Anterior cingulate cortex (tissue), 58 donors: ENCODE measurements at places on chromosomes 6 and 20.

- DNase-seq, result no peak
Measured at GRCh38 chr6:110527516-110527915, 51.1 kb upstream of the SLC22A16 start.

DNA sequence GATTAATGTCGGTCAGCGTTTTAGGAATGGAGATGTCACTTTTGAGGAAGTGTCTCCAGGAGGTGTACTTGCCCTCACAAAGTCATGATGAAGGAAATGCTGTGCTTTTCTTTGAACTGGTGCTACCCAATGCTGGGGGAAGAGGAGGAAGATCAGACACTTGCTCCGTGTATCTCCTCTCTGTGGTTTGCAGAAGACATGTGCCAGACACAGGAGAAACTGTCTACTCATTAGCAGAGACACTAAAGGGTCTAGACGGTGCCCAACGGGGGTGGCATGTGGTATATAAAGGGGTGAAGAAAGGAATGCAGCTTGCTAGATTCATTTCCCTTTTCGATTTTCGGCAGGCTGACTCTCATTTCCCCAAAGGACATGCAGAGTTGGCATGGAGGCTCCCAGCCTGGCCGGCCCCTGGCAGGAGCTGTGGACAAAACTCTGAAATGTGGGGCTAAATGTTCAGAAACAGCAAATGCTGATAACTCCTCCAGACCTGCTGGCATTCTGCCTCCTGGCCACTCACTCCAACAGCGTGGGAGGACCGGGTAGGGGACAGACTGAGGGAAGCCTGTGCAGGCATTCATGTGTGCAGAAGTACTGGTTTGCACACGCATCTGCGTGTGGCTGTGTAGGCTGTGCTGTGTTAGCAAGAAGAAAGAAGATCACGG, 59.6 kb upstream of the QKI start:
- peak; percentile 68 for DNase-seq

DNA sequence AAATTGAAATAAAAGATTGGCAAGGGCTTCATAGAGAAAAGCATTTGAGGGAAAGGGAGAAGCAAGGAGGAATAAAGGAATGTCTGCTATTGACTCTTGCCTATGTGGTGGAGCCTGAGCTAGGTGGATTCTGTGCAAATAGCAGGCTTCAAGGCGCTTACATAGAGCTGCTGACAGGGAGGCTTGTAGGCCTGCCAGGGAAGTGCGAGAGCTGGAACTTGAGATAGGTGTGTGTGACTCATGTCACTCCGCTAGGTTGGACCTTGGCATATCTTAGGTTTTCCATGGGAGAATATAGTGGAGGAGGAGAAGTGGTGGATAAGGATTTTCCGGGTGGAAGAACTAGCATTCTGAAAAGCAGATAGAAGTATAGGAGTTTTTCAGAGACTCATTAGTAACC, 14.0 kb downstream of the SNRNP48 start:
- DNase-seq, result no peak

- DNase-seq, result no peak
Measured at GRCh38 chr20:54201268-54201846, 6.5 kb upstream of the PFDN4 start.

- DNase-seq, result no peak
Measured at GRCh38 chr20:45329497-45330319, 18.5 kb downstream of the SDC4 start.

DNA sequence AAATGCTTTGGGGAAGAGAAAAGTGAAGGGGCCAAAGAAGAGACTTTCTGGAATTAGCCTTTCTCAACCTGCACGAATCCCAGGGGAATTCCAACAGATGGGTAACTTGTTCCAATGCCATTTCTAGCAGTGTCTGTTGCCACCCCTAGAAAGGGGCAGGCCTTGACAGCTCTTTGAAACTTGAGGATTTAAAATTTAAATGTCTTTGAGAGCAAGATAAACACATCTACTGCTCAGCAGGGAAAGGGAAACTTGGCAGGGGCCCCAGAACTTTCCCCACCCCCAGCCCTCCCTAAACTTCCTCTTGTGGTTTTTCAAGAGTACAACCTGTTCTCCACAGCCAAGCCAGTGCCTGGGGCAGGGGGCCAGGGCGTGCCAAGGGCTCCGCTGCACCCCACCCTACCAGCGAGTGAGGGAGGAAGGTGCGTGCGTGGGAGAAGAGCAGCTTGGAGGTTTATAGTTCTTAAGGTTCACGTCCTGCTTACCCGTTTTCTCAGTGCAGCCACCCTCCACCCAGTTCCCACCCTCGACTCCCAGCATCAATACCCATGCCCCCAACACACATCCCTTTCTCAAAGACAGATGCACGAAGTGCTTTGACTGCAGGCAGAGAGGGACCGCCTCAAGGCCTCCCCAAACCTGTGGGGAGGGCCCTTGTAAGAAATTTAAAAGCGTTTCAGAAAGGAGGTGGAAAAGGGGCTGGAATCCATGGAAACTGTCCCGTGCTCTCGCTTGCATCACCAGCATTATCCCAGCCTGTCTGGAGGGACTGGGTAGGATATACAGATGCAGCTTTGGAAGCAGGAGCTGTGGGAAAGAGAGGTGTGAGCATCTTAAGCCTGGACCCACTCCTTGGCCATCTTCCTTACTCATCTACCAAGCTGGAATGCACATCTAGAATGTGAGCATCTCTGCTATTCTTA, 4.5 kb upstream of the TAF8 start:
- DNase-seq, result no peak

DNA sequence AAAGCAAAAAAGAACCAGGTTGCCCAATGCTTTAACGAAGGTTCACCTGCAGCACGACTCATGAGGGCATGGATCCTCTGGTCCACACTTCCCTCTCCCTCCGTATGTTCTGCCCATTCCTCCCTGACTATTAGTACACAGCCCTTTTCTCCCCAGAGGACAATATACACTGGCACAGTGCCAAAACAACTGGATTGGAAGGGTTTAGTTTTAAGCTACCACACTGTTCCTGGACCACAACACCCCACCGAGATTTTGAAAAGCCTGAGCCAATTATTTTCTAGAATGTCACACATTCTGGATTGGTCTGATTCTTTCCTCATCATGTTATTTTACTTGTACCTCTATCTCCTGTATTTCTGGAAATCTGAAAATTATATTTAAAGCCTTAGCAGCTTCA, 2.9 kb upstream of the AKAP7 start:
- DNase-seq, result no peak

DNA sequence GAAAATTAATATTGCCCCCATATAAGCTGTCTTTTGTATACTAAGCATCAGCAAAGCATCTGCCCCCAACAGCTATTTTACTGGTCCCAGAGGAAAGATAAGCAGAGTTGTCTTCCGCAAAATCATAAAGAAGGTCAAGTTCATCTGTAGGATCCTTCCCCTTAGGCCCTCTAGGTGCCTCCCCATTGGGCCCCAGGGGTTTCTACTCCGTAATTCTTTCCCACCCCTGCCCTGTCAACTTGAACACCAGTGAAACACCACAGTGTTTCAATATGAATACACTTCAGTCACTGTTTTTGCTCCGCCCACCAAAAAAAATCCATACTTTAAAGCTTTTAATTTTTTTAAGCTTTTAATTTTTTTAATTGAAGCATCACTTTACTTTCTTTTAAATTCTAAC, 159.2 kb downstream of the ATXN1 start:
- no peak for DNase-seq

GRCh38 chr6:153340568-153340967, 209.5 kb upstream of the RGS17 start:
- DNase-seq, result no peak

GRCh38 chr6:143766185-143766553, 77.0 kb upstream of the LTV1 start:
- no peak for DNase-seq
